ENCODE measurements at places on chromosomes 6 and 20. TPM values are rescaled to one million over a fixed set of nuclear protein-coding genes. Genes with fewer than 3 reads are reported as not detected.

Gene PSORS1C1
- polyA plus RNA-seq: not detected

Gene RAET1G
- polyA plus RNA-seq: not detected

Gene STMN3
- 1.2 TPM for polyA plus RNA-seq

Gene ALDH8A1
- 0.11 TPM for polyA plus RNA-seq

Gene WDR27
- polyA plus RNA-seq: 9.9 TPM

Gene LRRN4
- not detected for polyA plus RNA-seq

Gene CLIC5
- not detected for polyA plus RNA-seq

GRCh38 chr6:66623050-66623449 is 916.0 kb upstream of the EYS start:
- no peak overlapping the region for H3K4me3 ChIP-seq
- H3K36me3 ChIP-seq: no peaks in the 10 kb centered on the region
- no peaks in the 10 kb centered on the region for H3K27me3 ChIP-seq
- no peak for DNase-seq
- no peak overlapping the region for H3K27ac ChIP-seq
- H3K4me1 ChIP-seq: no peaks in the 10 kb centered on the region

DNA sequence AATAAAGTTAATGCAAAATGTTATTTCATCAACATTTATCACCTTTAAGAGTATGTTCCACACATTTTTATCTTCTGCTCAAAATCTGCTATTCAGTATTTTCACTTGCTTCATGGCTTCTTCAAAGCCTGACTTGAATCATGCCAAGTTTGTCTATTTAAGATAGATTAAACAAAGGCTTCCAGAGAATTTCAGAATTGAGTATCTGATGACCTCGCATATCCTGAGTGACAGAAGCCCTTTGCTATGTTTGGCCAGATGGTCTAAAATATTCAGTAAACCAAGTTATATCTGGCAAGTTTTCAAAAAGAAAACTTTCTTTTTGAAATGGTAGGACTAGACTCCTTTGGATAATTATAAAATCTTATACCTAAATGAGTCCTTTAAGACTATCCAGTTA is 348.9 kb upstream of the KCNQ5 start:
- no peak overlapping the region for H3K27ac ChIP-seq
- no peaks in the 10 kb centered on the region for H3K36me3 ChIP-seq
- H3K4me1 ChIP-seq: no peaks in the 10 kb centered on the region

DNA sequence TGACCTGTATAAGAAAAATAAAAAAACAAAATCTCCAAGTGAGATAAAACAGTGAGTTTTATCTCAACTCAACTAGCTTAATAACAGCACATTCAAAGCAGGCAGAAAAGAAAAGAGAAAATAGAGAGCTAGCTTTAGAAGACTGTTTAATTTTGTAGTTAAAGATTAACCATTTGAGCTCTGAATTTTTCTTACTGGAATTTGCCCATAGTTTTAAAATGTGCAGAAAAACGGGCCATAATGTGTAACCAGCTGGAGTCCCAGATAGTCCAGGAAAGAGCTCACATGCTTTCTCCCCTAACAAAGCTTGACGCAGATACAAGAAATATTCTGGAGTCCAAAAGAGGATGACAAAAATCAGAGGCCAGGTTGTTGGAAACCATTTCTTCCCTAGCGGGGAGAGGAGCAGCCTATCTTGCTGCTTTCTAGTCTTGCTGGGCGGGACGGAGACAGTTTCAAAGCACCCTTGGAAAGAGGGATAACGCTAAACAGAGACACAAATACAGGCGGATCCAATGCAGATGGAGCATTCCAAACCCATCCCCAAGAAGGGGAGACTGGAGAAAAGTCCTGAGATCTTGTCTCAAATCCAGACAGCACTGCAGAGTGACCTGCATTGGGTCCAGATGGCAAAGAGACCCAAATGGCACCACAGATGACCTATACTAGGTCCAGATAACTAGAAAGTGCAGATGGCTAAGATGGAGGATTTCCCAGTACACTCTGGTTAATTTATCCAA is 16.1 kb downstream of the TTK start:
- no peaks in the 10 kb centered on the region for H3K36me3 ChIP-seq
- H3K4me1 ChIP-seq: no peaks in the 10 kb centered on the region
- no peak for DNase-seq
- H3K27ac ChIP-seq: no peak overlapping the region
- H3K4me3 ChIP-seq: no peak overlapping the region

GRCh38 chr6:6317825-6318733 is 2.4 kb downstream of the F13A1 start:
- no peak for DNase-seq
- H3K36me3 ChIP-seq: peaks cover 18% of the 10 kb centered on the region
- no peak overlapping the region for H3K27ac ChIP-seq
- H3K27me3 ChIP-seq: peaks cover 66% of the 10 kb centered on the region
- peaks cover 25% of the 10 kb centered on the region for H3K4me1 ChIP-seq

DNA sequence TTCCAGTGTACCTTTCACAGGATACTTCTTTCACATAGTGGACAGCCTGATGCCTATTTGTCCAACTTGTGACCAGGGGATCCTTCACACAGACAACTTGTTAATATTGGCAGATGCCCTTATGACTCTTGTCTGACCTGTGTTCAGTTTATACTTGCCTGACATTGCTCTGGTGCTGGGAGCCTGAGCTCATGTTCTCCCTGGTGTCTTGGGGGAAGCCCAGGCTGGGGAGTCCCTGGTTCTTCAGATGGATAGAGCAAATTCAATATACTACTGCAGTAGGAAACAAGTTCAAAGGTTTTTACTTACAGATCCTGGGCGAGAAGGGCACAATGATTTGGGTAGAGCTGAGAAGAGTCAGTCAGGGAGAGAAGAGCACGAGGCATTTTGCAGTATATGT is 76.1 kb downstream of the NKAIN2 start:
- H3K27me3 ChIP-seq: no peaks in the 10 kb centered on the region
- H3K4me1 ChIP-seq: no peaks in the 10 kb centered on the region
- H3K27ac ChIP-seq: no peak overlapping the region
- no peaks in the 10 kb centered on the region for H3K36me3 ChIP-seq

GRCh38 chr6:54907355-54907754 is 60.8 kb downstream of the FAM83B start:
- no peaks in the 10 kb centered on the region for H3K36me3 ChIP-seq
- no peaks in the 10 kb centered on the region for H3K4me1 ChIP-seq
- no peaks in the 10 kb centered on the region for H3K27me3 ChIP-seq
- no peak for DNase-seq

DNA sequence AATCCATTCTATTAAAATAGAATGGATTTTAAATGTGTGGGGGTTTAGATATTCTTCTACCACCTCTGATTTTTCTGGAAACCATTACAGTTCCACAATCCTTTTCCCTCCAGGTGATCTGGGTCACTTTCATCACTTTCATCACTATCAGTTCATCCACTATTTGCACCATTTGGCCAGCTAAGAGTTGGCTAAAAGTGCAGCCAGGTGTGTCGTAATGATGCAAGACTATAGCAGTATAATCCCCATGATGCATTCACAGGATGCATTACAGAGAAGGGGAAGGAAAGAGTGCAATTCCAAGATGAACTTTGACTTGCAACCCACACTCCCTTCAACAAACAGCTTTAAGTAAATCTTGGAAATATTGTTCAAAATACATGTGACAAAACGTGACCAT is 4.9 kb downstream of the FUCA2 start:
- no peak for DNase-seq
- H3K27ac ChIP-seq: no peak overlapping the region
- no peak overlapping the region for H3K4me3 ChIP-seq
- no peaks in the 10 kb centered on the region for H3K36me3 ChIP-seq
- no peaks in the 10 kb centered on the region for H3K27me3 ChIP-seq
- peaks cover 10% of the 10 kb centered on the region for H3K4me1 ChIP-seq

DNA sequence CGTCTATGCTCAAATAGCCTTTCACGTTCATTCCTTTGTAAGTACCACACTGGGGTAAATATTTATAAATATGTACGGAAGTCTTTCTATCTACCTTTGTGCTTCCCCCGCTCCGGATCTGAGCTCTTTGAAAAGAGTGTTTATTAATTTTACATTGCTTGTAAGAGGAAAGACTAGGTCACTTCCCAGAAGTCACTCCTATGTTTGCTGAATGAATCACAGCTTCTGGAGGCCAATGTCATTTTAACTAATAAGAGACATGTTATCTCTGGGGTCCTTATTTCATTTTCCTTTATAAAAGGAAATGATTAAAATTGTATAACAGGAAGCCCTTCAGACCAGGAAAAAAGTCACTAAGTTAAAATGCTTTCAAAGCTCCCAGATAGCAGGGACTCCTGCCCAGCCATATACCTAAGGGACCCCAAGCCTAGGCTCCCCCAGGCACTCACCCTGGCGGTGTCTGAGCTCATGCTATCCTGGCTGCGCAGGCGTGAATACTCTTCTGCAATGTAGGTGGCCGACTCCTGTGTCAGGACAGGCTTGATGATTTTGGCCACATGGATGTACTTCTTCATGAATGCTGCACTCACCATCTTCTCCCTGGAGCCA is 12.6 kb downstream of the MCM3 start:
- H3K4me1 ChIP-seq: no peaks in the 10 kb centered on the region
- H3K4me3 ChIP-seq: no peak overlapping the region
- no peak for DNase-seq
- H3K27me3 ChIP-seq: no peaks in the 10 kb centered on the region
- no peak overlapping the region for H3K27ac ChIP-seq
- H3K36me3 ChIP-seq: peaks cover 24% of the 10 kb centered on the region

GRCh38 chr6:14283600-14284235 is 166.1 kb downstream of the CD83 start:
- H3K27ac ChIP-seq: no peak overlapping the region
- H3K4me3 ChIP-seq: no peak overlapping the region
- H3K27me3 ChIP-seq: no peaks in the 10 kb centered on the region
- peaks cover 15% of the 10 kb centered on the region for H3K4me1 ChIP-seq
- DNase-seq: no peak

Data from naive B cell (primary cell).